DMS153 (cell line): ENCODE measurements at places on chromosomes 12 and 14.
A peak's percentile ranks its signal among the peaks of the same experiment; 100 is the strongest.

DNA sequence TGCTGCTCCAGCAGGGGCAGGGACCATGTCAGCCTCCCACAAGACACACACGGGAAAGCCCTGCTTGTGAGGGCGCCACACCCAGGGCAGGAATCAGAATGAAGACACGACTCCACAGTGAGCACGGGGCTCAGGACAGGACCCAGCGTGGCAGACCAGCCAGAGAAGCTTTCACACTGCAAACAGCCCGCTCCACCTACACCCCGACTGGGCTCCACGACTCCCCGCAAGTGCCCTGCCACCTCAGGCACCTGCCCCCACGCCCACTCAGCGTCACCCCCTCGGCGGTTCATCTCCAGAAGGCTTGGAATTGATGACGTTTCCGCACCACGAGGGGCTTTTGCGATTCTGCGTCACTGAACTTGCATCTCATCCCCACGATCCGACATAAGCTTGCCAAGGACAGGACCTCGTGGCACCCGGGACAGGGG is 91.1 kb downstream of the FBXL14 start:
- no peak for DNase-seq

DNA sequence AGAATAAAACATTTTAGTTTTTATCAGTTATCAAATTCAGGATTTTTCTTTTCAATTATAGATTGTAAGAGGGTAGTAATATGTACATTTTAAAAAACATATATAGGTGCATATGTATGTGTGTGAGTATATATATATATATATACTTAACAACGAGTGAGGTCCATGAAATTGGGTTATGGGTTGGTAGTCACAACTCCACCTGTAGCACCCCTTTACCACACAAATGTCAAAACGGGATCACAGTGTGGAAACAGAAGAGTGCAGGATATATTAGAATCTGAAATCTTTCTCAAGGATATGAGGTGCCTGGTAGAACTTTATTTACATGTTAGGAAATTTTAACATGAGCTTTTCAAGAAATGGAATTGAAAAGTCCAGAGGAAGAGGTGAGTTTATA is 31.3 kb downstream of the MIA2 start:
- no peak for DNase-seq

- DNase-seq: no peak
Observed at GRCh38 chr12:76220980-76221379, 127.2 kb downstream of the BBS10 start.

DNA sequence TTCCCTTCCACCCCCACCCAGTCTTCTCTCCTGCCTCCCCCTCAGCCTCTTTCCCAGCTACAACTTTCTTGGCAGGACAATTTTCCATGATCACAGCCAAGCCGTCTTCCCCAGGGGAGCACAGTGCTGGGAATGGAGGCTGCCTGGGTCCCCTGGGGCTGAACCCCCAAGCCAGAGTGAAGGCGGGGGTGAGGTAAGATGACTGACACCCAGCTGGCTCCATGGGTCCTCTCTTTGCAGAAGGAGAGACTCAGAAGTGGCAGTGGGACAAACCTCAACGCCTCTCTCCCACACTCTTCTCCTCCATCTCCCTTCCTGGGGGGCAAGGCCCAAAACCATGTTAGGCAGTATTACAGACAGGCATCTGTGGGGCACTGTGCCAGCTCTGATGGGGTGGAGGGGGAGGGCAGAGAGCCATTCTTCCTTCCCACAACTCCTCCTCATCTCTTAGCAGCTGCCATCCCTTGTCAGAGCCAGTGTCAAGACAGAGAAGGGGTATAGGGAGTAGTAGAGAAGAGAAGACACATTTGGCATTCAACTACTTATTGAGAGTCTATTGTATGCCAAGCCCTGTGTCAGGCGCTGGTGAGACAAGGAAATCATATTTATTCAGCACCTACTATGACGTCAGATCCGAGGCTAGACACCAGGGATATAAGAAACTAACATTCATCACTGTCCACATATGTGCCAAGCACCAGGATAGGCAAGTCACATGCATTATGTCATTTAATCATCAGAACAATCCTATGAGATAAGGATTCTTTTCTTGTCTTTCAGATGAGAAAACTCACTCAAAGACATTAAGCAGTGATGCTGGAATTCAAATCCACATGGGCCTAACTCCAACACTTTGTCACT is 3.6 kb downstream of the ITGA7 start:
- DNase-seq: no peak

DNA sequence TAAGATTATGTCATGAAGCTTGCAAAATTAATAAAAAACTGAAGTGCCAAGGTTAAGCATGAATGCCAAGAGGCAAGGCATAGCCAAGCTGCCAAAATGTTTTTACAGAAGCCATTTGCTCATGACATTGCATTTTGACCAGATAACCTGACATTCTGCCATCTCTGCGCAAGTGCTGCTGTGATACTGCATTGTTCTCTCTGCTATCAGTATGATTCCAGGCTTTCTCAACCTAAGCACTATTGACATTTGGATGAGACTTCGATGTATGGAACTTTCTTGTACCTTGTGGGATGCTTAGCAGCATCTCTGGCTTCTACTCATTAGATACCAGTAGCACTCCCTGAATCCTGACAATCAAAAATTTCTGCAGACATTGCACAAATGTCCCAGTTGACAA is 139.2 kb downstream of the RASSF9 start:
- no peak for DNase-seq

GRCh38 chr12:11171969-11172675 is 1.1 kb downstream of the SMIM10L1 start:
- DNase-seq: peak; percentile 2

DNA sequence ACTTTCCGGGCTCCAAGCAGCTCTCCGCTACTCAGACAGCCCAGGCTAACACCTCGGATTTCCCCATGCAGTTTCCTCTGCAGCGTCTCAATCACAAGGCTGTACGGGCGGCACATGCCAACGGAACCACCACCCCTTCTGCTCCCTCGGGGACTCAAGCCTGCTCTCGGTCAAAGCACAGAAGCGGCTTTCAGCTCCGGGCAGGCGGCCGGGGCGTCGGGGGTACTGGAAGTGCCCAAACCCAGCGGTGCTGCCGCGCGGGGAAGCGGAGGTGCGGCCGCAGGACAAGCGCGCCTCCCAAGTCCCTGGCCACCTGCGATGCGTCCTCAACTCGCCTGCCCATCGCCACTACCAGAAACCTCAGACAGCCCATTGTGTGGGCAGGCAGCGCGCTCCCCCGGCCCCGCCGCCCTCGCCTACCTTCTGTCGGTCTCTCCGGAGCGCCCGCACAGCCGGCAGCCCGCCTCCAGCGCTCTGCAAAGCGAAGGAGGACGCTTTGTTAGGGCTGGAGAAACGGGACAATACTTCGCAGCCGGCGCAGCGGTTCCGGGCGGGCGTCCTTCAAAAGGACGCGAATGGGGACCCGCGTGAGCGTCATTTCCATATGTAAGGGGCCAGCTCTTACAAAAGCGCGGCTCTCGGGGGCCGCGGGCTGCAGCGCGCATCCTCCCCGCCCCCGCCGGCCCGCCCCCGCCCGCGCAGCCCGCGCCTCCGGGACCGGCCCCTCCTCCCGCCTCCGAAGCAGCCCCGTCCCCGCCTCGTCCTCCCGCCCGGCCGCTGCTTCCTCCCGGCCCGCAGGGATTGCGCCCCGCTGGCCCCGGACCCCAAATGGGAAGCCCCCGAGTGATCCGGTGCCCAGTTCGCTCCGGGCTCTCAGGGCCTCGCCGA is 674 bp downstream of the NIN start:
- no peak for DNase-seq

- DNase-seq: no peak
Observed at GRCh38 chr12:1507308-1507707, 87.1 kb downstream of the FBXL14 start.

- no peak for DNase-seq
Observed at GRCh38 chr12:94498073-94498472, 38.4 kb upstream of the CEP83 start.

GRCh38 chr14:102901633-102902032 is 20.8 kb upstream of the AMN start:
- no peak for DNase-seq

- no peak for DNase-seq
Observed at GRCh38 chr14:90253826-90254225, 2.5 kb upstream of the PSMC1 start.

DNA sequence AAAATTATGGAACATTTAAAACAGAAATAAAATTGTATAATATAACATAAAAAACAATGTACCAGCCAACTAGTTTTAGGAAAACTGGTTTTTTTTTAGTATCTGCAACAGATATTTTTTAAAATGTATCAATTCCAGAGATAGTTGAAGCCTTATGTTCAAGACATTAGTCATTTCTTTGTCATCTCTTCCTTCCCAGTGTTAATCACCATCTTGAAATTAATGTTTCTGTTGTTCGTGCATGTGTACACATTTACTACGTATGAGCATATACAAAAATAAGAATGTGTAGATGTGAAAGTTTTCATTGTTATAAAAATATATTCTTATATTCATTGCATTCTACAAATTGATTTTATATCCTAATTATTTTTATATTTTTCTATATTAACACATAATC is 1062.1 kb downstream of the SLC6A15 start:
- DNase-seq: no peak

- DNase-seq: no peak
Observed at GRCh38 chr12:103573185-103573584, 13.9 kb upstream of the STAB2 start.

- no peak for DNase-seq
Observed at GRCh38 chr12:29048787-29049186, 100.3 kb upstream of the FAR2 start.

GRCh38 chr12:2583091-2583497 is 211.7 kb upstream of the FKBP4 start:
- peak; percentile 32 for DNase-seq

- DNase-seq: no peak
Observed at GRCh38 chr14:99759546-99759925, 33.7 kb upstream of the EML1 start.

- no peak for DNase-seq
Observed at GRCh38 chr14:38039496-38039895, 168.2 kb upstream of the SSTR1 start.

GRCh38 chr12:71703206-71703605 is 17.3 kb downstream of the TMEM19 start:
- no peak for DNase-seq

DNA sequence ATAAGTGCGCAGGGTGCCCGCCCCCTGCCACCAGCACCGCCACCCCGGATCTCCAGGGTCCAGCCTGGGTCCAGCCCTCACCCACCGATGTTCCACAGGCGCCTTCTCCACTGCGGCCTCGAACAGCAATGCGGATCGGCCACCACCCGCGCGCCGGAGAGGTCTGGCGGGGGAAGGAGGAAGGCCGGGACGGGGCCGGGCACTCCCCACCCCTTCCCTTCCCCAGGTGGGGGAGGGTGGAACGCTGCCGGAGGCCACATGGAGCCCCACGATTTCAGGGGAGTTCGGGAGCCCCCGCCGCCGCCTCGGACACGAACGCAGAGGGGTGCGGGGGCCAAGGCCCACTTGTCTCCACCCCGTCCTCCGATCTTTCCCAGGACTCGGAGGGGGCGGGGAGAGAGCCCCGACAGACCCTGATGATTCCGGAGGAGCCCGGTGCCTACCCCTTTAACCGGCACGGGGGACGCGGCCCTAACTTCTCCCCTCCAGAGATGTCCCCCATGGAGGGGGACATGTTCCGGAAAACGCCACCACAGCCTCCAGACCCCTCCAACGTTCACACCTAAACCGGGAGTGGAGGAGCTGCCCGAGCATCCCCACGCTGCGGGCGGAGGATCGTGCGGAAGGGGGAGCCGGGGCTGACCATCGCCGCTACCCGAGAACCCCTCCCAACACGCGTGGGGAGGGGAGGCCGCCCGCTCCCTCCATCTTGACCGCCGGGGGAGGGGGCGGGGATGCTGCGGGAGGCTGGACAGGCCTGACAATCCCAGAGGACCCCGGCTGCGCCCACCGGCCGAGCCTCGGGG is 1.1 kb downstream of the ATXN2 start:
- no peak for DNase-seq

- DNase-seq: no peak
Observed at GRCh38 chr12:79360286-79360685, 330.5 kb downstream of the PAWR start.

GRCh38 chr12:89299417-89299816 is 52.9 kb downstream of the DUSP6 start:
- no peak for DNase-seq

DNA sequence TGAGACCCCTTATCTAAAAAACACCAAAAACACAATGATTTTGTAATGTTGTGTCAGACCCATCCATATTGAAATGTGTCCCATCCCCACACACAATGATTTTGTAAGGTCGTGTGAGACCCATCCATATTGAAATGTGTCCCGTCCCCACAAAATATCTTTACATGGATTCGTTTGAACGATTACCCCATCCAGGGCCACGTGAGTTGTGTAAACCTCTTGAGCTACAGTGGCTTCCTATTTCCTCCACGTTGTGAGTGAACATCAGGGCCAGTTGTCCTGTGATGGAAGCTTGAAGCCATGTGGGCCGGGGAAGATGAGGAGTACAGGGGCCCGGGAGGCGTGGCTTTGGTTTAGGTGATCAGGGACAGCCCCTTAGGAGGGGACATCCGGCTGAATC is 27.0 kb upstream of the ULK1 start:
- DNase-seq: no peak

DNA sequence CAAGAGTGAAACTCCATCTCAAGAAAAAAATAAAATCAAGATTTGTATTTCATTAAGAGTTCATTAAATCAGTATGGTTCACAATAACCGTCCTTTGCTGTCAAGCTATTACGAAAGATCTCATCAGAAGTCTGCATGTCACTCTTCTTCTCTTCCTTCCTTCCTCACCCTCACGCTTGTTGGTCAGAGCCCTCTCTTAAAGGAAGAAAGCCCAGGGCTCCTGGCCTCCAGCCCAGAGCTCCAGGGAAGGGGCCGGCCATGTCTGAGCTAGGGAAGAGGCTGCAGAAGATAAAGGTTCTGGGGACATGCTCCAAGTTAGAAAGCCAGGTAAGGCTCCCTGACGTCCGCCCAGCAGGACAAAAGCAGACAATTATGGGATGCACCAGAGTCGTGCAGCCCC is 43.1 kb upstream of the DLK1 start:
- no peak for DNase-seq

- no peak for DNase-seq
Observed at GRCh38 chr14:75294649-75295033, 16.0 kb downstream of the FOS start.

DNA sequence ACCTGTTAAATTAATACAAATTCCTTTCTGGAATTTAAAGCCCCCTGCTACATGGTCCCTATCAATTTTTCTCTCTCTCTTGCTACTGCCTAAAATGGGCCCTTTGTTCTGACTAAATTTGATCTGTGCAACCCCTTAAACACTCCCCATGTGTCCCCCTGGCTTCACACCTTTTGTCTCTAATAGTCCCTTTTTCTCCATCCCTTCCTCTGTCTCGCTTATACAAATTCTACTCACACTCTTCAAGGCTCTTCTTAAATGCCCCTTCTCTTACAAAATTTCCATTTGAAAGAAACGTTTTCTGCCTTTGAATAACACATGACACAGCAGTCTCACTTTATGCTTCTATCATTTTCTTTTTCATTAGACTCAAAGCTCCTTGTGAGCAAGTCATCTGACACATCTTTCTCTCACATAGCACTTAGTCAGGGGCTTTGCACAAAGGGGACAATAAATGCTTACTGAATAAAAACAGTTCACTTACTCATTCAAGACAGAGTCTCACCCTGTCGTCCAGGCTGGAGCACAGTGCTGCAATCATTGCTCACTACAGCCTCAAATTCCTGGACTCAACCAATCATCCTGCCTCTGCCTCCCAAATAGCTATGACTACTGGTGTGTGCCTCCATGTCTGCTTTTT is 41.5 kb upstream of the NR2C1 start:
- DNase-seq: no peak
